ENCODE measurements at places on chromosomes 11 and 22.
A peak's percentile ranks its signal among the peaks of the same experiment; 100 is the strongest.

- no peak for DNase-seq
Measured at GRCh38 chr11:20592741-20593140, 6.7 kb upstream of the SLC6A5 start.

GRCh38 chr11:108302121-108302785 is 79.4 kb downstream of the ATM start:
- DNase-seq, result peak; percentile 23

GRCh38 chr11:44094260-44094868 is 1.1 kb upstream of the EXT2 start:
- DNase-seq, result peak; percentile 62

GRCh38 chr22:23784215-23784732 is 2.5 kb upstream of the SMARCB1 start:
- DNase-seq, result peak; percentile 25

GRCh38 chr11:67367761-67368227 is 5.6 kb downstream of the CLCF1 start:
- DNase-seq, result no peak

- no peak for DNase-seq
Measured at GRCh38 chr22:27842201-27842600, 40.6 kb upstream of the MN1 start.

DNA sequence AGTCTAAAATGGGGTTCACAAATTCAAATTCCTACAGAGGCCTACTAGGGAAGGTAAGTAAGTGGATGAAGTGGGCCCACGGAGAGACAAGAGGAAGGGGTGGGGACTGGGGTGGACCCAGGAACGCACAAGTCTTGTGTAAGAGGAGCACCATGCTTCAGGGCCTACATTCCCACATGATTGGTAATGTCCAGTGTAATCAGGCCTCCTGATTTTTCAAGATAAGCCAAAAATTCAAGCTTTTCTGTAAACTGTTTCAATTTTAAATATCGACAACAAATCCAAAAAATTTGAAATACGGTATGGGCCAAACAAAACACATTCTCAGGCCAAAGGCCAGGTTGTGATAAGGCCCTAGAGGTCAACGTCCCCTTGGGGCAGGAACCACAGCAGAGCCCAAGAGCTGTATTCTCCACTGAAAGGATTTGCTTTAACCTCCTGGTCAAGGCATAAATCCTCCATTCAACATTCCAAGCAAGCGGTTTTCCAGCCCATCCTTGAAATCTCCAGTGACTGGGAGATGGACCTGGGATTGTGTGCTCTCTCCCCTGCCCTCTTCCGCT is 116.4 kb downstream of the TRIM29 start:
- DNase-seq, result no peak

DNA sequence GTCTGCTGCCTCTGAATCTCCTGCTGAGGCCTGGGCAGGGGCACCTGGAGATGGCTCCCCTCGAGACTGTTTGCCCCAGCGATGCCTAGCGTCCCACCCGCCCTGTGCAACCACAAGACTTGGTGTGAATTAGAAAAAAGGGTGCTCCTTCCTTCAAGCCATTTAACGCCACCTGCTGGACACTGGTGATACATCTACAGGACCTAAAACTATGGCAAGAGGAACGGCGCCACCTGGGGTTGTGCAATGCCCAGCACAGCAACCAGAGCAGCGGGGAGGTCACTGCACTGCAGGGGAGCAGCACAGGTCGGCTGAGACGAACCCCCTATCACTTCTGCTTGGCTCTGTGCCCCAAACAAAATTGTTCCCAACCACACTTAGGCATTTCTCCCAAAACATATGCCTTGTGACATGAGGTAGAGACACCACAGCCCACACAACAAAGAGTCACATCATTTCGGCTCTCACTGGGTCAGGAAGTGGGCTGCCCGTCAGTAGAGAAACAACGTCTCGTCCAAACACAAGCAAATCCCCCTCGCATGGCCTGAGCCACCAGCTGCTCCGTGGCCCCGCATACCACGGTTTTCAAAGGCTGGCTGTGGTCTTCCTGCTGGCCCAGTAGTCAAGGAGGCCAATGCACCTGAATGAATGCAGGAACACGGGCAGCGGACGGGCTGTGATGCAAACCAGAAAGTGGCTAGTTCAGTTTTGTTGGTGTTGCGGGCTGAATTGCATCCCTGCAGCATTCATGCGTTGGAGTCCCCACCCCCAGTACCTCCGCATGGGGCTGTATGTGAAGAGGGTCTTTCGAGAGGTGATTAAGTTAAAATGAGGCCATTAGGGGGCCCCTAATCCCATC is 171.9 kb downstream of the SHANK2 start:
- DNase-seq, result peak; percentile 48

- peak; percentile 6 for DNase-seq
Measured at GRCh38 chr11:88695689-88696414, 358.3 kb upstream of the CTSC start.

Data from stromal cell of bone marrow (primary cell).